ENCODE measurements at places on chromosomes 3 and 15.
A peak's percentile ranks its signal among the peaks of the same experiment; 100 is the strongest.

DNA sequence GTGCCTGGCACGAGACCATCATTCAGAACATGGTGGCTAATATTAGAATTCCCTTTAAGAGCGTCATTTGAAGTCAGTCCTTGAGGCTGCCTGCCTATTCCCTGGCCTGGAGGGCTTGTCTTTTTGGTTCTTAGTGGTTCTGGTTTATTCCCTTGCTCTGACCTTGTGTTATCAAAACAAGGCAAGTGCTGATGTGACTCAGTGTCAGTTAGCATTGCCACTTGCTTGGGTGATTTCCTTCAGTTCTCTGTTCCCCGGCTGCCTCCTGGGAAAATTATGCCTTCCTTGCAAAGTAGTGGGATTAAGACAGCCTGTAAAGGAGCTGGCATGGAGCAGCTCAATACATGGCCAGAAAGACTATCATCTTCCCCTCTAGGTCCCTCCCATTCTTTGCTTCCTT is 64.6 kb downstream of the EDEM1 start:
- DNase-seq: no peak

DNA sequence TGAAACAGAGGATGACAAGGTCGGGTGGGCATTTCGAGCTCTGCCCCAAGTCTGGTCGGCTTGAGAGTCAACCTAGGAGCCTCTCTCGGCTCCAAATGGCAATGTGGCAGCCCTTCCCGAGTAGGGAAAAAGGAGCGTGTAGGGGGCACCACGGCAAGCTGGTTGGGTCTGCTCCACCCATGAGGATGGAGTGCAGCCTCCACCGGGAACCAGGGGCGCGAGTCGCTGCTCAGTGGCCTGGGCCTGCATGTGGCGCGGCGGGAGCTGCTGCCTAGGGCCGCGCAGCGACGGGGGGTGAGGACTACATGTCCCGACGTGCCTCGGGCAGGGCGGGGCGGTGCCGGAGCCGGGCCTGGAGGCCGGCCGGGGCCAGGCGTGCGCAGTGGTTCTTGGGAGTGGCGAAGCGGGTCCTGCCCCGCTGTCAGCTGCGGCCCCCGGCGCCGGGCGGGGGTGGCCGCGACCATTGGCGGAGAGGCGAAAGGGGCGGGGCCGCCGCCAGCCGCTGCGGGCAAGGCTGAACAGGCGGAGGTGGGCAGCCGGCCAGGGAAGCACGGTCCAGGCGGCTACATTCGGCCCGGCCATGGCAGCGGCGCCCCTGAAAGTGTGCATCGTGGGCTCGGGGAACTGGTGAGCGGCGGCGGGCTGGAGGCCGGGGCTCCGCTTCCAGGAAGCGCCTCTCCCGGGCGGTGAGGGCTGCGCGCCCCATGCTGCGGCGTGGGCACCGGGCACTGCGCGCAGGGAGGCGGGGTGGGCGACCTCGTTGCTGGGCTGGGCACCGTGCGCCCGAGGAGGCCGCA is at the start of gene GPD1L:
Gene GPD1L (plus strand): TSS at position 489 of the 797 bp plus-strand sequence. CDS start 92 bp downstream, at position 581.
- peak; percentile 98 for DNase-seq

DNA sequence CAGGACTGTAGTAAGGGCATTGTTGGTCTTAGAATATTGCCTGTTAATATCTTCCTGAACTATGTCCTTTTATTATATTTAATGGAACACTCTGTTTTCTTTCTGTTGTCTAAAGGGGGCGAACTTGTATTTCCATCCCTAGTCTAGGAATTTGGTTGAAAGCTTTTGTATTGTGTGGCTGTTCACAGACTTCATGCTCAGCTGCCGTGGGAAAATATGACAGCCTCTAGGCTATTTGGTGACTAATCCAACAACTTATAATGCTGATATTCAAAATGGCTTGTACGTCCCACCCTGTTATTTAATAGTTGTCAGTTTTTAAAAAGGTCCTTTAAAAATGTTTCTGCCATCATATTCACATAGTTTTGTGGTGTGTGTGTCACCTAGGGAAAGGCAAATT is 202.6 kb downstream of the KLHL25 start:
- DNase-seq: no peak

DNA sequence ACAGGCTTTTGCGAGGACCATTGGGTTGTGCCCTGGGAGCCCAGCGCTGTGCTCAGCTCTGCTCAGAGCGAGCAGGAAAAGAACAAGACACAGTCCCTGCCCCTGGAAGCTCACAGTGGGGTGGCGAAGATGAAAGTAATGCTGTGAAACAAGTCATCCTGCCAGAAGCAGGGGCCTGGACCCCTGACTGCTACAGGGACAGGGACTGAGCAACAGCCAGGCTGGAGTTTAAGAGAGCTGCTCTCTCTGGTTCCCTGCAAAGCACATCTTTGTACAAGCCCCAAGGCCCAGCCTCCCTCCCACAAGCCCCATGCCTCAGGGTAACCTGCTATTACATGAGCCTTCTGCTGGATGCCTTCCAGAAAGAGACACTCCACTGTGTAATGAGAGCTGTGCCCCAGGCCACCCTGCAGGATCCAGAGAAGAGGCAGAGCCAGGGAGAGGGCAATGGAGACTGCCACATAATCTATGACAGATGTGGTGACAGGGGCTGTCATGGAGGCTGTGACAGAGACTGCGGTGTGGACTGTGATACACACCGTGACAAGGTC is 7.1 kb upstream of the HCN4 start:
- no peak for DNase-seq

DNA sequence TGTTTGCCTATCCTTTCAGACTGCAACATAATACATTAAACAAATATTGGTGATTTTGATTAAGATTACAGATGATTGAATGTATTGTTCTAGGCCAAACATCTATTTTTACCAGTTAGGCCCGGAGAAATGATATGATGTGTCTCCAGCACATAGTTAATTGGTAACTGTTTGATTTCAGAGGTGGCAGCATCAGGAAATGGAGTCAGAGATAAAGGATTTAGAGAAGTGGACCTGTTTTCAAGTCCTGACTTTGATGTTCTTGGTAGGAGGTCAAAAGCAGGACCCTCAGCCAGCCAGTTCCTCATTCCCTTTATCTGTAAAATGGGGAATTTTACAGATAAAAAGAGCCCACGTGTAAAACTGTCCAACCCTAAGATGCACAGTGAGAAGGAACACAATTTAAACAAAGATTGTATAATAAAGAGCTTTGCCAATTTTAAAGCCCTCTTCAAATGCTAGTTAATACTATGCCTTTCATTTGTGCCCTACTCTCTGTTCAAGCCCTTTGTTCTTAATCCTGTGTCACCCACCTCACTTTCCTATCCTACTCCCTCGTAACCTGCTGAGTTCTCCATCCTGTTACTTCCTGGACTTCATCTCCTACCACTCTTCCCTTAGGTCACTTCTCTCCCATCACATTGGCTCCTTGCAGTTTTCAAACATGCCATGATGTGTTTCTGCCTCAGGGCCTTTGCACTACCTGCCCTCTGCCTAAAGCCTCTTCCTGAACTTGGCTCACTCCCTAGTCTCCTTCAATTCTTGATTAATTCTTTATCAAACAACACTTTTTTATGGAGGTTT is 2.5 kb downstream of the TMEM212 start:
- no peak for DNase-seq

- no peak for DNase-seq
Measured at GRCh38 chr3:44862226-44862637, 520 bp downstream of the TMEM42 start.

- DNase-seq: no peak
Measured at GRCh38 chr3:64756398-64756986, 68.7 kb upstream of the ADAMTS9 start.

GRCh38 chr3:13072239-13072599 is 1.0 kb downstream of the IQSEC1 start:
- no peak for DNase-seq

DNA sequence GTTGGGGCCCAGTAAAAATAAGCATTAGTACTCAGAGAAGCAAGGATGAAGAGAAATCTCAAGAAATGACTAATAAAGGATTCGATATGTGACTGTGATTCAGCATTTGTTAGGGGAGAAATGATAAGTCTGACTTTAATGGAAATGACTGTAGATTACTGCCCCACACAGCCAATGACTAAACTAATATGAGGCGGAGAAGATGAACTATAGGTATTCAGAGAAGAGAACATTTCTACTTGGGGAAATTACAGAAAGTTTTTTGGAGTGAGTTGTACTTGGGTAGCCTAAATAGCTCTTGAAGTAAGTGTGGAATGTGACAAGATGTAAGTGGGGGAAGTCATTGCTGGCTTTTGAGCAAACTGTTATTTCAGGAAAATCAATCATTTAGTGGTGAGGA is 380.0 kb downstream of the PDCD6IP start:
- no peak for DNase-seq

DNA sequence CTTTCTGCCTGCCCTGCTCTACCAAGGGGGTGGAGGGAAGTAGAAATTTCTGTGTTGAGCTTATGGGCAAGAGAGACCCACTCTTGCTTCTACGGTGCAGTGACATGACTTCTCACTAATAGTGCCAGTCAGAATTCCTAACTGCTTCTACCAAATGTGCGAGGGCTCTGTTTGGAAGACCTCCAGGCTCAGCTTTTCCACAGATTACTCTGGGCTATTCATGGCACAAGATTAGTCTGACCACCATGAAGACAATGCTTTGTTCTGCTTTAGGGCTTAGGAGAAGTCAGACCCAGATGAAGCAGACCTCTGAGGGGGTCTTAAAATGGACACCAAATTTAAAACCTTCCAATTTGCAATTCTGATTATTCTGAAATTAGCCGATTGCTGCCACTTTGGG is 195.9 kb upstream of the TBC1D5 start:
- DNase-seq: no peak

- no peak for DNase-seq
Measured at GRCh38 chr15:35540885-35541284, 5.1 kb downstream of the DPH6 start.

- no peak for DNase-seq
Measured at GRCh38 chr15:89199746-89200145, 21.6 kb downstream of the RLBP1 start.

GRCh38 chr3:130656627-130657026 is 90.0 kb downstream of the PIK3R4 start:
- peak; percentile 37 for DNase-seq

GRCh38 chr15:89395461-89395871 is 60.8 kb upstream of the POLG start:
- DNase-seq: no peak

DNA sequence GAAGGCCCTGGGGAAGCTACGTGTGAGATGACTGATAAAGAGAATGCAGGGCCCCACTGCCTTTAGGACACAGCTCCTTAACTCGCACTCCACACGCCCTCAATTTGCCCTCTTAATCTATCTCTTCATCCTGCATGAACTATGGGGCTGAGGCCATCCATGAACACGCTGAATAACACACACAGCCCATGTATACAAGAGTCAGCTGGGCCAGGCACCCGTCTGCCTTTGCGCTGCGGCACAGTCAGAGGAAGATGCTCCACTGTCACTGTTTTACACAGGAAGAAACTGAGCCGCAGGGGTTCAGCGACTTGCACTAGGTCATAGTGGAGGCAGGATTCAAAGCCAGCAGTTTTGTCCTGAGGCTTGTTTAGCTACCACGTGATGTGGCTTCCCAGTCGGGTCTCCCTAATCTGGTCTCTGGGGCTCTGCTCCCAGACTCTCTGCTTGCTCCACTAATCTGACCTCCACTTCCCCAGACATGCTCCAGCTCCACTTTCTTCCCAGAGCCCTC is 43.9 kb downstream of the TLE3 start:
- no peak for DNase-seq

GRCh38 chr3:197795200-197795599 is 4.1 kb downstream of the LRCH3 start:
- no peak for DNase-seq

DNA sequence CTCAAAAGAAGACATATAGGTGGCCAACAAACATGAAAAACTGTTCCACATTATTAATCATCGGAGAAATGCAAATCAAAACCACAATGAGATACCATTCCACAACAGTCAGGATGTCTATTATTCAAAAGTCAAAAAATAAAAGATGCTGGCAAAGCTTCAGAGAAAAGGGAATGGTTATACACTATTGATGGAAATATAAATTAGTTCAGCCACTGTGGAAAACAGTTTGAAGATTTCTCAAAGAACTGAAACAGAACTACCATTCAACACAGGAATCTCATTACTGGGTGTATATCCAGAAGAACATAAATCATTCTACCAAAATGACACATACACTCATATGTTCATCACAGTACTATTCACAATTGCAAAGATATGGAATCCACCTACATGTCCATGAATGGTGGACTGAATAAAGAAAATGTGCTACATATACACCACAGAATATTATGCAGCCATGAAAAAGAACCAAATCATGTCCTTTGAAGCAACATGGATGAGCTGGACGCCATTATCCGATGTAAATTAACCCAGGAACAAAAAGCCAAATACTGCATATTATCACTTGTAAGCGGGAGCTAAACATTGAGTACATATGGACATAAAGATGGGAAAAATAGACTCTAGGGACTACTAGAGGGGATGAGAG is 32.7 kb upstream of the DGKG start:
- no peak for DNase-seq

GRCh38 chr15:41904541-41905005 is 10.7 kb upstream of the SPTBN5 start:
- peak; percentile 49 for DNase-seq

- peak; percentile 66 for DNase-seq
Measured at GRCh38 chr3:49804141-49805041, 1.3 kb downstream of the INKA1 start.

DNA sequence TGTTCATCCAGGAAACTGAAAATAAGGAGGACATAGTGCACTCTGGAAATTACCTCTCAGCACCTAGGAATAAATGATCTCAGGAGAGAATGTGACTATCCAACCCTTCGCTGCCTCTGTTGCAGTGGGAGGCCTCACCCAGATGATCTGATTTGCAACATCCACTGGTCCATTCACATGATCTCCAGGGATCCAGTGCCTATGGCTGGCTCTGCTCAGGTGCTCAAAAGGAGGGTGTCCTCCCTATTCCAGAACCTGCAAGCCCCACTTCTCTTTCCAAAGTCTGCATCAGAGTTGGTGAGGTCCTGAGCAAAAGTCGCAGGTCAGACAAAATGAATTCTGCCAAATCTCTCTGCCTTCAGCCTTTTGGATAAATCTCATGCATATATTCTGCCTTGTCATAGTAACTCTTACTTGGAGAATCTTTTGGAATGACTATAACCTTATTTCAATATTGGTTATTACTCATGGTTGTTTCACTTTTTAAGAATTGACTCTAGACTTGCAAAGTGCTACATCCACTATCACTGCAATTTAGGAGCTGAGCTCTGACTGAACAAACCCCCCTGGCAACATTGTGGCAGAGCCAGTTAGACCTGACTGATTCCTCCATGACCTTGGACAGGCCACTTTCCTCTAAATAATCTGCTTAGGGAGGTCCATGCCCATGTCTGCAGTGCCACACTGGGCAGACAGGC is 295.1 kb downstream of the EPHB1 start:
- no peak for DNase-seq

- DNase-seq: no peak
Measured at GRCh38 chr15:83178869-83179325, 28.7 kb downstream of the HDGFL3 start.

DNA sequence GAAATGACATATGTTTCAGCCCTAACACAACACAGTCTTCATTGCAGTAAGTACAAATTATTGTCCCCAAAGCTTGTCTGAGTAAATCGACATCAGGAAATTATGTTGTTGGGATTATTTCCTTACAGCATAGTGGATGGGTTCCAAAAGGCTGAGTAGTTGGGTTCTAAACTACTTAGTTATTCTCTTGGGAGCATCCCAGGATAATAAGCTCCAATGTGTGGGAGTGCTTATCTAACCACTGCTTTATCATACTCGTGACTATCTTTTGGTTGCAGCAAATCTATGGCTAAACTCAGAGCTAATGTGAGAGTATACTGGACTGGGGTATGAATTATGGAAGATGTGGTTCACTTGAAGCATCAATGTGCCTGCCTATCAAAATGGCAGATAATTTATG is 128.5 kb downstream of the RBMS3 start:
- no peak for DNase-seq

- no peak for DNase-seq
Measured at GRCh38 chr3:96209699-96210098, 604.7 kb upstream of the EPHA6 start.

GRCh38 chr3:149647812-149648211 is 10.0 kb downstream of the WWTR1 start:
- no peak for DNase-seq

Data from pancreas (tissue), 10 donors.